Vagina (tissue), 2 donors: ENCODE measurements at places on chromosomes 1 and 21. TPM values are rescaled to one million over a fixed set of nuclear protein-coding genes. Genes with fewer than 3 reads are reported as not detected.

GRCh38 chr1:178869119-178869697 lies 1.7 kb downstream of the ANGPTL1 start:
- peaks cover 11% of the 10 kb centered on the region for H3K4me1 ChIP-seq
- no peaks in the 10 kb centered on the region for H3K27me3 ChIP-seq
- peak overlapping the region; percentile 27 for H3K4me3 ChIP-seq
- DNase-seq: no peak
- H3K27ac ChIP-seq: peak overlapping the region; percentile 63

DNA sequence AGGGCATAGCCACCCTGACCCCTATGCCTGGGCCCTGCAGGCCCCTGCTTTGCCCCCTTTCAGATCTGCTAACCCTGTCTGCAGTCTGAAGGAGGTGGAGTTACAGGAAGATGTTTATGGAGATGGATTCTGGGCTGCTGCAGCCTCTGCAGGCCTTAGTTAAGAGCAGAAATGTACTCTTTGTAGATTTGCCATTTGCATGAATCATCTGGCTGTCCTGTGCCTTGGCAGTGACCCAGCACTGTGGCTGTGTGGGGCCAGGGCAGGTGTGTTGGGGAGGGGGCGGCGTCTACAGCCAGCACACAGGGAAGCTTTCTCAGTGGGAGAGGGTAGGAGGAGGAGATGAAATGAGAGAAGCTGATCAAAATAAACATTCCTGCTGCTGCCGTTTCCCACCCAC lies 867.3 kb downstream of the PLA2G4A start:
- H3K4me3 ChIP-seq: no peak overlapping the region
- no peak overlapping the region for H3K27ac ChIP-seq
- no peaks in the 10 kb centered on the region for H3K36me3 ChIP-seq
- no peaks in the 10 kb centered on the region for H3K27me3 ChIP-seq
- H3K4me1 ChIP-seq: no peaks in the 10 kb centered on the region

GRCh38 chr1:98398092-98398491 lies 263.4 kb upstream of the SNX7 start:
- no peaks in the 10 kb centered on the region for H3K36me3 ChIP-seq
- H3K4me3 ChIP-seq: no peak overlapping the region
- H3K4me1 ChIP-seq: no peaks in the 10 kb centered on the region
- no peak for DNase-seq
- no peak overlapping the region for H3K27ac ChIP-seq

DNA sequence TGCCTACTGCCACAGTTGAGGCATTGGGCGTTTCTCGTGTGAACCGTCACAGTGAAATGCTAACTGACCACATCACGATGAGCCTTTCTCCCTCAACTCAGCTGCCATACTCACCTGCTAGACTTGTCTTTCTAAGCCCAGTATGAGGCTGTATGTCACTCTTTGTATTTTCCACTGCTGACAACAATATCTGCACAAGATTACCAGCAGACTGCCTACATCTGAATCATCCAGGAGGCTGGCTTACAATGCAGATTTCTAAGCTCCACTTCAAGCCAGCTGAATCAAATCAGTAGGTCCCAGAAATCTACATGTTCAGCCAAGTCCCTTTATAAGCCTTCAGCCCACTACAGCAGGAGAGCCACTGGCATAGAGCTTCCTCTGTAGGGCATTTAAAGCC lies 355.0 kb upstream of the DUSP10 start:
- DNase-seq: no peak
- H3K4me3 ChIP-seq: no peak overlapping the region
- peaks cover 26% of the 10 kb centered on the region for H3K4me1 ChIP-seq
- no peaks in the 10 kb centered on the region for H3K36me3 ChIP-seq

GRCh38 chr1:37734629-37735591 lies 30.0 kb downstream of the EPHA10 start:
- no peaks in the 10 kb centered on the region for H3K36me3 ChIP-seq
- H3K4me1 ChIP-seq: no peaks in the 10 kb centered on the region
- no peak overlapping the region for H3K27ac ChIP-seq

DNA sequence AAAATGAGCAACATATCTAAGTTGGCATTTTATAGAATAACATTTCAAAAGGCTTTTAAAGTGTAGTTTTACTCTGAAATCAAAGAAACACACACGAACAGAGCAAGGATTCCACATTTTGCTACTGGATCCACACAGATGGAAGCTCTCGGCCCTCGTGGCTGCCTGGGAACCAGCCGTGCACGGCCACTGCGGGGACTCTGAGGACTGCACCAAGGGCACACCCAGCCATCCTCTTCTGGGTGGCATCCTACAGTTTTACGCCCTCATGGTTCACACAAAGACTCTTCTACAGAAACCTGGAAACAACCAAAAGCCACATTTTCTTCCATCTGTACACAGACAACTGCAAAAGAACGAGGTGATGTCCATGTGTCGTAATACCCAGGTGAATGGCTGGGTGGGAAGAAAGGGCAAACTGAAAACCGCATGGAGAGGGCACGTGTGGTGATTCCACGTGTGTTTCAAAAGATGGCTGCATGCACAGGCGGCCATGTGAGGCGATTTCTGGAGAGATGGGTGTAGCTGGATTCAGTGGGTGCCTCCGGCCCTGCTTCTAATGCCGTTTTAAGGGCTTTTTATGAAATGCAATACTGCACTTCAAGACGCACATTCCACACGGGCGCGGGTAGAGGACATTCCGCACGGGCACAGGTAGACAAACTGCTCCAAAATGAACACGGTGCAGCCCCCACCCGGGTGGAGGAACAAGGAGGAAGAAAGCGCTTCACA lies 8.1 kb downstream of the POFUT2 start:
- no peaks in the 10 kb centered on the region for H3K4me1 ChIP-seq
- H3K36me3 ChIP-seq: no peaks in the 10 kb centered on the region

DNA sequence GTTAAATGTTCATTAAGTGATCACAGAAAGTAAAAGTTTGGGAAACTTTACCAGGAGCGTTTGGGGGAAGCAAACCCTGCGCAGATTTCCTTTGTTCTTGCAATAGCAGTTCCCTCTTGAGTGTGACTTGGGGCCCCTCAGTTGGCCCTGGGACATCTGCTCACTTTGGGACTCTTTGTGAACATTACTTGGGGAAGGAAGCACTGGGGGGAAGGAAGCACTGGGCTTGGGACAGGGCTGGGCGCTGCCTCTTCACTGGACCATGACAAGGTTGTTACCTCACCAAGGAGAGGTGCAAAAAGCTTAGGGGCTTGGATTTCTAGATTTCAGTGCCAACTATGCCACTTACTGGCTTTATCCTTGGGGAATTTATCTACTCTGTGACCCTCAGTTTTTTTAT lies 63.5 kb downstream of the ETS2 start:
- H3K27ac ChIP-seq: no peak overlapping the region
- no peaks in the 10 kb centered on the region for H3K4me1 ChIP-seq
- no peaks in the 10 kb centered on the region for H3K27me3 ChIP-seq

GRCh38 chr1:183070923-183071618 lies 47.9 kb downstream of the LAMC1 start:
- DNase-seq: no peak
- no peak overlapping the region for H3K27ac ChIP-seq
- no peaks in the 10 kb centered on the region for H3K27me3 ChIP-seq

- DNase-seq: no peak
- no peaks in the 10 kb centered on the region for H3K4me1 ChIP-seq
- no peaks in the 10 kb centered on the region for H3K36me3 ChIP-seq
- H3K27me3 ChIP-seq: no peaks in the 10 kb centered on the region
Measured at GRCh38 chr21:22871692-22872091, 1873.5 kb downstream of the NCAM2 start.

GRCh38 chr1:77036560-77036959 lies 169.3 kb downstream of the ST6GALNAC5 start:
- H3K4me1 ChIP-seq: peaks cover 6% of the 10 kb centered on the region
- H3K4me3 ChIP-seq: no peak overlapping the region
- no peak overlapping the region for H3K27ac ChIP-seq
- H3K27me3 ChIP-seq: no peaks in the 10 kb centered on the region
- no peak for DNase-seq

GRCh38 chr21:43208561-43209332 lies 39.9 kb downstream of the CRYAA start:
- no peak overlapping the region for H3K27ac ChIP-seq
- H3K36me3 ChIP-seq: no peaks in the 10 kb centered on the region
- no peak for DNase-seq
- peaks cover 5% of the 10 kb centered on the region for H3K4me1 ChIP-seq

DNA sequence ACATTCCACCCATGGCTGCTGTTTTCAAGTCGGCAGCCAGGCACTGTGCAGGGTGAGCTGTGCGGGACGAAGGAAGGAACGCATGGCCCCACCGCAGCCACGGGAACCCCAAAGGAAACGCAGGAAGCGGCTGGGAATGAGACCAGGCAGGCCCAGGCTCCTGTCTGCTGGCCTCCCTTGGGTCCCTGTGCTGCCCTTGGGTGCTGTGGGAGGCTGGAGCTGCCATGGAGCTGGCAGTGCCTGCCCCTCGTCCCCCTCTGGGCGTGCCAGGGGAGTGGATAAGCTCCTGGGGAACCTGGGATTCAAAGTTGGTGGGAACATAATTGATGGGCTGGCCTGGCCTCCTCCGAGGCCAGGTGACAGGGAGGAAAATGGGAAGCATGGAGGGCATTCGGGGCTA lies 5.3 kb upstream of the KRTAP10-4 start:
- H3K27me3 ChIP-seq: no peaks in the 10 kb centered on the region
- no peaks in the 10 kb centered on the region for H3K36me3 ChIP-seq
- H3K4me3 ChIP-seq: no peak overlapping the region
- H3K4me1 ChIP-seq: no peaks in the 10 kb centered on the region
- no peak overlapping the region for H3K27ac ChIP-seq

DNA sequence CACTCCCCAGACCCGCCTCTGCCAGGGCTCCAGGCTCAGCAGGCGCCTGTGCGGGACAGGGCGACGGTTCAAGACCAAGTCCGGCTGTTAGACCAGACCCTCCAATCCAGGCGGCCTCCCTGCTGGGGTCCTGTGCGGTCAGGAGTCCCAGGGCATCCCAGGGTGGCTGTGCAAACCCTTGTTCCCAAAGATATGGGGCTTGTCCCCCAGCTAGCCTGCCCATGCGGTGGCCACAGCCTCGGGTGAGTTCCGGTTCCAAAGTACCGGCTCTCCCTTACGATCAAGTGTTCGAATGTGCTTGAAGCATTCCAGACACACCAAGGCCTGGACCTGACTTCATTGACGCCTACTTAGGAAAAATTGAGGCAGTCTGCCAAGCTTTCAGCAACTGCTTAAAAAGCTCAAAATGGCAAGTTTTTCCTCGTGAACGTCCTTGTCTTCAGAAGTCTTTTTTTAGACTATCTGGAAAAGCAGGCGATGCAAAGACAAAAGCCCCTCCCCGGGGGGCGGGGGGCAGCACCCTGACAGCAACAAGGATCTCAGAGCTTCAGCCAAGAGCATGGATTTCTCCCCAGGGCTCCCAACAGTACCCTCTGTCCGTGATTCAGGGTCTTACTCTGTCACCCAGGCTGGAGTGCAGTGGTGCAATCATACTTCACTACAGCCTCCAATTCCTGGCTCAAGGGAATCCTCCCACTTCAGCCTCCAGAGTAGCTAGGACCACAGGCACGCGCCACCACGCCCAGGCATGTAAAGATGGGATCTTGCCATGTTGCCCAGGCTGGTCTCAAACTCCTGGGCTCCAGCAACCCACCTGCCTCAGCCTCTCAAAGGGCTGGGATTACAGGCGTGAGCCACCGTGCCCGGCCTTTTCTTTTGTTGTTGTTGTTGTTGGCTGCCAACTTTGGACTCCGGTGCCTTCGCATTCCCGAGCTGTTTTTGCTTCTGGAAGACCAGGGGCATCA lies 2.3 kb downstream of the FAAP20 start:
- DNase-seq: no peak
- H3K27ac ChIP-seq: peak overlapping the region; percentile 93
- peaks cover 60% of the 10 kb centered on the region for H3K4me1 ChIP-seq

DNA sequence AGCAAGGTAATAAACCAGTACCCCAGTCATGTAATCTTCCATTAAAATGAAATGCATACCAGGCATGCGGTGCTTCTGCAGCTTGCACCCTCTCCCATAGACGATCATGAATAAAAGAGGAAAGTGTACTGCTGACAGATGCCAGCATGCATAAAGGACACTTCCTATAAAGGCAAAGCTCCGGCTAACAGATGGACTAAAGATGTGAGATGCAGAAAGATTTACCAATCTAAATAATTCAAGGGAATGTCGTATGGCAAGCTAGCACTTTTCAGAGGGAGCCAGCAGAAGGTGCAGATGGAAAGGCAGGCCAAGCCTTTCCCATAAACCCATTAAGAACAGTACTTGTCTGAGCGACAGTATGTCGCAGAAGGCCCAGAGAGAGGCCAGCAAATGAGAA lies 542.0 kb downstream of the NUF2 start:
- DNase-seq: no peak
- no peak overlapping the region for H3K27ac ChIP-seq
- no peaks in the 10 kb centered on the region for H3K36me3 ChIP-seq
- H3K27me3 ChIP-seq: no peaks in the 10 kb centered on the region
- H3K4me3 ChIP-seq: no peak overlapping the region
- H3K4me1 ChIP-seq: no peaks in the 10 kb centered on the region

The FMO1 gene
- 6.4 TPM for total RNA-seq

The CCDC181 gene
- total RNA-seq: 1.5 TPM

The PAX7 gene
- total RNA-seq: not detected

The TAS1R1 gene
- total RNA-seq: not detected
